HuH-7 (cell line): ENCODE measurements at places on chromosomes 12 and 14.

GRCh38 chr12:128804762-128805161, 19.0 kb downstream of the SLC15A4 start:
- no peak for DNase-seq

- DNase-seq = peak; percentile 89
Observed at GRCh38 chr14:75050852-75051555, at the start of gene MLH3. MLH3 (minus strand) TSS chr14:75051467; CDS start chr14:75049655, 1,812 bp downstream.

DNA sequence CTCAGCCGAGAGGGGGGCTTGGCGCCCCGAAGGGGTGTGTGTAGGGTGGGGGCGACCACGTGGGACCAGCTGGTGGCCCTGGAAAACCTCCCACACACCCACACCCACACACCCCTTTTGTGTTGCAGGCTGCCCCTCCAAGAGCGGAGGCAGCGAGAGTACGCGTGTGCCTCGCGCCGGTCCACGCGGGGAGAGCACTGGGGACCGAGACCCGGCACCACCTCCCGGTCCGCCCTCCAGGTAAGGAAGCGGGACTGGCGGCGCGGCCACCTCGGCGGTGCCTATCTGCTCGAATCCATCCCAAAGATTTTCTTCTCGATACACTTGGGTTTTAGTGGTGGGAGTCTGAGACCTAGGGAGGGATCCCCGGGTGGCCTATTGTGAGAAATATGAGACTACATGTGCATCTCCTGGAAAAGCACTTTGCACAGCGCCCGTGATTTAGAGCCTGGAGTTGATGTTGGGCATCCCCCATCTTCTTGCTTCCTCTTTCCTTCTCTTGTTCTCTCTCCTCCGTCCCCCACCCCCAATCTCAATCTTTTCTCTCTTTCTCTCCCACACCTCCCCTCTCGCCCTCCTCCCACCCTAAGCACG, 393 bp downstream of the SYT1 start:
- DNase-seq = no peak

DNA sequence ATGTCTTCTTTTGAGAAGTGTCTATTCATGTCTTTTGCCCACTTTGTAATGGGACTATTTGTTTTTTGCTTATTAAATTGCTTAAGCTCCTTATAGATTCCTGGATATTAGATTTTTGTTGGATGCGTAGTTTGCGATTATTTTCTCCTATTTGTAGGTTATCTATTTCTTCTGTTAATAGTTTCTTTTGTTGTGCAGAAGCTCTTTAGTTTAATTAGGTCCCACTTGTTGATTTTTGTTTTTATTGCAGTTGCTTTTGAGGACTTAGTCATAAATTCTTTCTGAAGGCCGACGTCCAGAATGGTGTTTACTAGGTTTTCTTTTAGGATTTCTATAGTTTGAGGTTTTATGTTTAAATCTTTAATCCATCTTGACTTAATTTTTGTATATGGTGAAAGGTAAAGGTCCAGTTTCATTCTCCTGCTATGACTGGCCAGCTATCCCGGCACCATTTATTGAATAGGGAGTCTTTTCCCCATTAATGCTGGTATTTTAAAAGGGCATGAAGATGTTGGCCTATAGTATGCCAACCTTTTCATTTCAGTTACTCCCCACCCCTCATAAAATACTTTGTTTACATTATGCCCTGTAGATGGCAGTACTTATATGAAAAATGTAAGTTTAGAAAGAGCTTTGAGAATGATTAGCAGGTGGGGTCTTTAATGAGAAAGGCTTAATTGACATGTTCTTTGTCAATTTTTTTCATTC, 62.9 kb upstream of the PSMA6 start:
- no peak for DNase-seq

DNA sequence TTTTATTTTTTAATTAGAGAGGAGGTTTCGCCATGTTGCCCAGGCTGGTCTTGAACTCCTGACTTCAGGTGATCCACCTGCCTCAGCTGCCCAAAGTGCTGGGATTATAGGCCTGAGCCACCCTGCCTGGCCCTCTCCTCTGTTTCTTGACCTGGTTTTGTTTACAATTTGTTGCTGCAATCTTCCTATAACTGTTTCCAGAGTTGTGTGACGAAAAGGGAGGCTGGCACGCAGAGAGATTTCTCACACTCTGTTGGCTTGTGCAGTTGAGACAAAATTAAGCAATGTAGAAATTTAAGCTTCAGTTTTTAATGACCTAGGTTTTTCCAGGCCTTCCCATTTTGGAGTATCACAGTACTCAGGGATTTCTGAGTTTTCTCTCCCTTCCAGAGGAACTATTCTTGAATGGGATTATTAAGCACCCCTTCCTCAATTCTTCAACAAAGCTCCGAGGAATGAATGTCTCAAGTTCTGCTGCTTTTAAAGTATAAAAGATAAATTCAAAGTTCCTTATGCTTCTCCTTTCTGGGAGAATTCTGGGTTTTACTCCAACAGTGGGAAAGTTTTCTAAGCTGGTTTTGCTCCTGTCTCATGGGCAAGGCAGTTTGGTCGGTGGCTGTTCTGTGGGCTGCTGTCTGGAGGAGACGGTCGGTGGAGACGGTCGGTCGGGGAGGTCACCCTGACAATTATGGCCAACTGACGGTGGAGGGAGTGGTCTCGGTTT, 20.4 kb upstream of the FOS start:
- no peak for DNase-seq

DNA sequence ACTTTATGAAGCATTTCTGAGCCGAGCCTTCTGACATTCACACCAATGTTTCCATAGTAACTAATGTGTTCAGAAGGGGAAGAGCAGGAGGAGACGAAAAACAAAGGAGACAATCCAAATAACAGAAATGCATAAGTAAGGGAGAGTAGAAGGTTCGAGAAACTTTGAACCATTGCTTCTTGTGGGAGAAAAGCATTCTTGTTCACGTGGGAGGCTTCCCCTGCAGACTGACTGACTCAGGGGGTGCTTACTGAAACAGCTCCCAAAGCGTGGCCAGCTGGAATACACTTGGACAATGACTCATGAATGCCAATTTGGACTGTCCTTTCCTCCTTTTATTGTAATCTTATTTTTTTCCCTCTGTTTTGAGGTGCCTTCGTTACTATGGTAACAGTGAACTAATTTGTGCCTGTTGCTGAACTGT, 73.9 kb downstream of the NEDD1 start:
- DNase-seq = no peak

DNA sequence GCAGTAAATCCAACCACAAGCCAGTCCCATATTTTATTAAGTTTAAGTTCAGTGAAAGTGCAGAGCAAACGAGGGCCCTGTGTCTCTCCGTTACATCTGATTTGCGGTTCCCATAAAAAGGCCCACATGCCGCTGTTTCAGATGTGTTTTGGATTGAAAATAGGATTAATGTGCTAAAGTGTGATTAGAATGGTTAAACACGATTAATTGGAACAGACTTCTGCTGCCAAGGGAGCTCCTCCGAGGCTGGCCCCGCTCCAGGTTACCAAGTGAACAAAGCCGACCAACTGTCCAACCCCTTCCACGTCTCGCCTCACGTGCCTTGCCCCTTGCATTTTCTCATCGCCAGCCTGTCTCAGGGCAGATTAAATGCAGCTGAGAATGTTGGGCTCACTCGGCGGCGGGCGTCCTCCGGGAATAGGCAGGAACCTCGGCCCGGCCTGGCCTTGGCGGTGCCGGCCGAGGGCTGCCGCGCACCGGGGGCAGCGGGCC, 166.5 kb upstream of the GSC start:
- DNase-seq = no peak

DNA sequence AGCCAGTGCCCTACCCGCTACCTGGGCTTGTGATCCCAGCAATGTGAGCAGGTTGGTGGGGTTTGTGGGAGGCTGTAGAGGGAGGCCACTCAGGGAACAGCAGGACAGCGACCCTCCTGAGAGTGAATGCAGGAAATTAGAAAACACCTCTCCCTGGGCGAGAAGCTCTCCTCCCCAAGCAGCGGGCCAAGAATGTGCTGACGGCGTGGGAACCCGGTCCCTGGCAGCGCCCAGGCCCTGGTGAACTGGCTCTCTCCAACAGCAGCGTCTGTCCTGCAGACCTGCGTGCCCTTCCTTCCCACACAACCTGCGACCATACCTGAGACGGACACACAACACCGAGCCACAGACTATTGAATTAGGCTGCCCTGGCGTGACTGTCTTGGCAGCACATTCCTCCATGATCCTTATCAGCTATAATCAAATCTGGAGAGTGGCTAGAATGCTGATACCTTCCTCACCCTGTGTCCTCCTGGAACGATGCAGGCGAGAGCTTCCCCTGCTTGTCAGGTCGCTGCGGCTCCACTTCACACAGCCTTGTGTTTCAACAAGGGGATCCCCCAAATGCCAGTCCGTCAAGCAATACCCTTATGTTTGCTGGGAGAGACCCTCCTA, 114.8 kb upstream of the GSC start:
- DNase-seq = no peak

DNA sequence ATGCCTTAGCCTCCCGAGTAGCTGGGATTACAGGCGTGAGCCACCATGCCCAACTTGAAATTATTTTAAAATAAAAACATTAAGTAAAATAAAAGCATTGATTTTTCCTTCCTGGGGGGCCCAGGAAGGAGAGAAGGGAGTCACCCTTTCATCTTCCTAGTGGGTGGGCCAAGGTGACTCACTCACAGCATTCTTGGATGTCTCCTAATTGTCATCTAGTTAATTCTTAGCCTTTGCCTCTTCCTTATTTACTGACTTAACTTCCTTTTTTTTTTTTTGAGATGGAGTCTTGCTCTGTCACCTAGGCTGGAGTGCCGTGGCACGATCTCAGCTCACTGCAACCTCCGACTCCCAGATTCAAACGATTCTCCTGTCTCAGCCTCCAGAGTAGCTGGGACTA, 29.2 kb downstream of the TMEM120B start:
- DNase-seq = no peak

- DNase-seq = no peak
Observed at GRCh38 chr12:123388951-123389559, 5.1 kb downstream of the KMT5A start.

DNA sequence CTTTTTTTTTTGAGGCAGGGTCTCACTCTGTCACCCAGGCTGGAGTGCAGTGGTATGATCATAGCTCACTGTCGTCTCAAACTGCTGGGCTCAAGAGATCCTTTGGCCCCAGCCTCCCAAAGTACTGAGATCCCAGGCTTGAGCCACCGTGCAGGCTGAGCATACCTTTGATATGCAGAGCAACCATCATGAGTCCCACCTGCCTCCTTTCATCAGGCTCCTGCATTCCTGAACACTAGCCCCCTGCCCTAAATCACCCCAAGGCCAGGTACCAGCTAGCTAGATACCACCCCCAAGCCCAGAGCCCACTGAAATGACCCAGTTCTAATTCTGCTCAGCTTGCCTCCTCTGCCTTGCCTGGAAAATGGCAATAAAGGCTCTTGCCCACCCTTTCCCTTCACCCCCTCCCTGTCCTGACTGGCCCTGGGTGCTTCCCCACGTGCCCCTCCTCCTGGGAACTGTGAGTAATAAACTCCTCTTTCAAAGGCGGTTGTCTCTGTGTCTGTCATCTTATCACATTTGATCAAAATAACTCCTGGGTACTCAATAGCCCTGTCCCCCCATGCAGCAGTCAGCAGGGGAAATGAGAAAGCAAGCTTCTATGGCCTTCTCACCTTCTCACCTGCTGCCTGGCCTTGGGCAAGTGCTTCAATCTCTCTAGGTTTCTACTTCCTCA, 6.4 kb upstream of the BRF1 start:
- no peak for DNase-seq

DNA sequence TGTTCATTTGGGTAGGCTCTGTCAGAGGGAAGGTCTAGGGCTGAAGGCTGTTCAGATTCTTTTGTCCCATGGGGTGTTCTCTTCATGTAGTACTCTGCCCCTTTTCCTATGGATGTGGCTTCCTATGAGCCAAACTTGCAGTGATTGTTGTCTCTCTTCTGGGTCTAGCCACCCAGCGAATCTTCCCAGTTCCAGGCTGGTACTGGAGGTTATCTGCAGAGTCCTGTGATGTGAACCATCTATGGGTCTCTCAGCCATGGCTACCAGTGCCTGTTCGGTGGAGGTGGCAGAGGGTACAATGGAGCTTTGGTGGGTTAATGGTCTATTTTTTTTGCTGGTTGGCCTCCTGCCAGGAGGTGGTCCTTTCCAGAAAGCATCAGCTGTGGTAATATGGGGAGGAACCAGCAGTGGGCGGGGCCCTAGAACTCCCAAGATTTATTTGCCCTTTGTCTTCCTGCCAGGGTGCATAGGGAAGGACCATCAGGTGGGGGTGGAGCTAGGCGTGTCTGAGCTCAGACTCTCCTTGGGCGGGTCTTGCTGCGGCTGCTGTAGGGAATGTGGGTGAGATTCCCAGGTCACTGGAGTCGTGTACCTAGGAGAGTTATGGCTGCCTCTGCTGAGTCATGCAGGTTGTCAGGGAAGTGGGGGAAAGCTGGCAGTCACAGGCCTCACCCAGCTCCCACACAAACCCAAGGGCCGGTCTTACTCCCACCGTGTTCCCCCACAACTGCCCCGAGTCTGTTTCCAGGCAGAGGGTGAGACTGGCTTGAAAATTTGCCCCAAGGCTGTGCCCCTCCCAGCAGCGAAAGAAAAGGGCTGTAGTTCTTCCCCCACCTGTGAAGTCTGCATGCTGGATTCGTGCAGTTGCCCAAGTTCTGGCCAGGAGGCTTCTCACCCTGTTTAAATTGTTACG, 17.5 kb downstream of the MTRFR start:
- peak; percentile 56 for DNase-seq
